ENCODE measurements at places on chromosomes 6 and 20. TPM values are rescaled to one million over a fixed set of nuclear protein-coding genes. Genes with fewer than 3 reads are reported as not detected.

The C20orf96 gene
- total RNA-seq = 1.6 TPM

DNA sequence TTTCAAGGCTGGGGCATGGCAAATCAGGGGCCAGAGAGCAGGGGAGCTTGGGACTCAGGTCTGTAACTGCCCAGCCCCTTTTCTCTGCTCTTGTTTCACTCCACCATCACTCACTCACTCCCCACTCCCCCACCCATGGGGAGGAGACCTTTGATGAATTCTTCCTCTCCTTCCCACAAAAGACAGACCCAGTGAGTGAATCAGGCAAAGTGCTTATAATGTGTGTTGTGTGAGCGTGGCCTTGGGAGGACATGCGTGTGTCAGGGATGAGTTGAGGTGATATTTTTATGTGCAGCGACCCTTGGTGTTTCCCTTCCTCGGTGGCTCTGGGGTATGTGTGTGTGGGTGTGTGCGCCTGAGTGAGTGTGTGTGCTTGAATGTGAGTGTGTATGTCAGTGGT, 1.0 kb upstream of the CUL9 start:
- DNase-seq = no peak

- DNase-seq = no peak
Observed at GRCh38 chr6:154488802-154489437, 21.6 kb downstream of the CNKSR3 start.

The CCN6 gene
- total RNA-seq = not detected

DNA sequence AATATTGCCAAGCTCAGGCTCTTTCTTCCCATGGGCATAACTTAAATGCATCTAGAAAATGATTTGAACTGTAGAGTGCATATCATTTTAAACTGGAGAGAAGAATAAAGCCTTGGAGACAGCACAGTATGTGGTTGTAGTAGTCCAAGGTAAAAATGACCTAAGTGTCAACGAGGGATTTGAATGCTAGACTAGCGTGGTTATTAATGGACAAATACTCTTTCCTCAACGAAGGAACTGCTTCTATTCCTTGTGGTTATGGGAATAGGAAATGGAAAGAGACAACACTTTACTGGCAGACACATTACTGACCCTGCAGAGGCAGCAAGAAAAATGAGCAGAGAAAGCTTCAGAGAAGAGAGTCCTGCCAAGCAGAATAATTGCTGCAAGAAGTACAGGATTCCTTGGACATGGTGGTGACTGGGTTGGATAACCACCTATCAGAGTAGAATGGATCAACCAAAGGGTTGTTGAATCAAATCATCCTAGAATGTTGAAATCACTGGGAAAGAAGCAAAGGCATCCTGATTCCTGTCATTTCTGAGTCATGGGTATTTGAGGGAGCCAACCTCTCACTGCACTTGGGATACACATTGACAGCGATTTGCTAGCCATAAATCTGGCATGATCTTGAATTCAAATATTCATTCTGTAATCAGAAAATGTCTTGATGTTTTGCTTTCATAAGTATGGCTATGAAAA, 258.1 kb upstream of the EPHA7 start:
- DNase-seq = no peak

DNA sequence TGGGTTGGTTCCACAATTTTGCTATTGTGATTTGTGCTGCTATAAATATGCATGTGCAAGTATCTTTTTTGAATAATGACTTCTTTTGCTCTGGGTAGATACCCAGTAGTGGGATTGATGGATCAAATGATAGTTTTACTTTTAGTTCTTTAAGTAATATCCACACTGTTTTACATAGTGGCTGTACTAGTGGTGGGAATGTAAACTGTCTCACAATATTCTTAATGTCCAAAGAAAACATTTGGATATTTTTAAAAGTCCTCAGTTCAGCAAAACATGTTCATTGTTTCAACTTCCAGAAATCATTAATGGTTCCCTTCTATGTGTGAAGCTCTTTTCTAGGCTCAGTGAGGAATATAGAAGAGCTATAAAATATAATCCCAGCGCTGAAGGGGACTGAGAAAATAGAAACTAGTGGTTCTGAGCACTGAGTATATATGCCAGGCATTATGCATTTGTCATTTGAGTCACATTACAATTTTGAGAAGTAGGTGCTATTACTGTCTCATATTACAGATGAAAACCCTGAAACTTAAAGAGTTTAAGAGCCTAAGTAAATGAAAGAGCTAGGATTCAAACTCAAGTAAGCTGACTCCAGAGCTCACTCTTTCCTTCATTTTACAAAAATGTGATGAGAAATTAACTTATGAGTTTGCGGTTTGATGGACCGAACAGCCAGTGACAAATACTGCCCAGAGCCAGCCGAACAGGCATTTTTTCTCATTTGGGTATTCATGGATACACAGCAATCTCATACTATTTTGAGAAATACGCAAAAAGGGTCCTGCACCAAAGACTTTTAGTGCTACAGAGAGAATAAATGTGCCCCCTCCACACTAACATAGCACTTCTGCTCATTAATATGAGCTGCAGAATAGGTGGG, 250.1 kb downstream of the TBX18 start:
- no peak for DNase-seq

The DDO gene
- 2.3 TPM for total RNA-seq

- no peak for DNase-seq
Observed at GRCh38 chr6:53493635-53494025, 51.3 kb downstream of the GCLC start.

The CST5 gene
- 0.26 TPM for total RNA-seq

The ZSCAN23 gene
- total RNA-seq = 1.9 TPM

The ID4 gene
- 31.9 TPM for total RNA-seq

GRCh38 chr6:145669627-145670034, 65.7 kb downstream of the EPM2A start:
- DNase-seq = no peak

DNA sequence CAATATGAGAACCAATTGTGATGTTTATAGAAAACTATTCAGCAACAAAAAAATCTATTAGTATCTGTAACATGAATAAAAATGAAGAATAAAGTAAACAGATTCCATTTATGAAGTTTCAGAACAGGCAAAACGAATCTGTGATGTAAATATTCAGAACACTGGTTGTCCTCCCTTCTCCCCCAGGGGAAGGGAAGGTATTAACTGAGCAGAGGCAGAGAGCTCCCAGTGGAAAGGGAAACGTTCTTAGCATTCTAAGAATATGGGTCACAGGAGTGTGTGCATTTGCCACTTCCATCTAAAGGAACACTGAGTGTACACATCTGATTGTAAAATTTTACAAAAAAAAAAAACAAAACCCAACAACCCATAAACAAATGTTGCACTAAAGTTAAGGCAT, 23.1 kb downstream of the SPAG4 start:
- no peak for DNase-seq

The GRM1 gene
- total RNA-seq = 0.26 TPM

The FKBP1A gene
- total RNA-seq = 227 TPM

The PRDM13 gene
- 2.6 TPM for total RNA-seq

GRCh38 chr20:40704828-40705227, 15.8 kb upstream of the MAFB start:
- peak; percentile 10 for DNase-seq

DNA sequence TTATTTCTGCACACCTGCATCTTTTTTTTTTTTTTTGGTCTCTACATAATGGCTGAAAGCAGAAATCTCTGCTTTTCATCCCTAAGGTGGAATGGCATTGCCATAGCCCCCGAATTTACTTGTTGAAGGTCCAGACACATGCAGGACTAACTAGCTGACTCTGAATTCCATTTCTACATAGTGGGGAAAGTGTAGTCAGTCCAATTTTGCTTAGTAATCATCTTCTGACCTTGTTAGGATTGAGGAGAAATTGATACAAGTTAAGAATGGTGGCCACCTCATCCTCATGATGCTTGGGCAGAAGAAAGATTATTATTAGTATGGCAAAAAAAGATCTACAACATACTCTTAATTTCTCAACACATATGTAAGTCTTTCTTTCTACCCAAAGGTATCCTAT, 16.4 kb upstream of the FAM83B start:
- DNase-seq = no peak

DNA sequence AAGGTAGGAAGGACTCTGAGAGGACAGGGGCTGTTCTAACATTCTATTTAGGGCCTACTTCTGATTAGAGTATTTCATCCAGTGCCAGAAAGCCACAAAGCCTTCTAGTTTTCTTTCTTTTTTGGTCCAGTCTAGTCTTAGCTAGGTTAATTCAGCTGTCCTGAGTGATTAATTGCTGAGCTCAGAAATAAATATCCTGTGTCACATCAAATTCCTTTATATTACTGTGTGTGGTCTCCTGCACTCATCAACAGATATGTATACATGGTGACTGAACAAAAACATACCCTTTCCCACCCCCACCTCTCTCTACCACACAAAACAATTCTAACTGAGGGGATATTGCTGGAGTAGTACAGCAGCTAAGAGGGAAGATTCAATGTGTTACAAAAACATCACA, 601.5 kb upstream of the NRSN1 start:
- no peak for DNase-seq

GRCh38 chr6:100479179-100480035, 14.7 kb upstream of the SIM1 start:
- peak; percentile 62 for DNase-seq

The CDH22 gene
- total RNA-seq = not detected

DNA sequence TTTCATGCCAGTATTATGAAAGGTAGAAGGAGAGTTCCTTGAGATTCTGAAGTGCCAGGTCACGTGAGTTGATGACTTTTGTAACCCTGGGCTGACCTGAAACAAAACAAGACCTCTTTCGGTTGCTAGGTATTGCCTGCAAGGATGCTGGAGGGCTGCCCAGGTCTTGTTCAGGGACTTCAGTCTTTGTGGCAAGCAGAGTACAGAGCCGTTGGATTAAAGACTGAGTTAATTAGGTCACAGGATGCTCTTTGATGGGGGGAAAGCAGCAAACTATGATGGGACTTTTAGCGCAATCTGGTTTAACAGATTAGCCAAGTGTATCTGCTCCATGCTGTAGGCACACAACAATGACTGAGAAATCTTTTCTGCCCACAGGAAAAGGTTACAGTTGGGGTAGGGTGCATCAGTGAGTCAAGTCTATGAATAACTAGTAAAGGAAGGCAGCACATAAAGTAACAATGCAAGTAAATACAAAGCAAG, 12.8 kb upstream of the ELOVL5 start:
- no peak for DNase-seq

DNA sequence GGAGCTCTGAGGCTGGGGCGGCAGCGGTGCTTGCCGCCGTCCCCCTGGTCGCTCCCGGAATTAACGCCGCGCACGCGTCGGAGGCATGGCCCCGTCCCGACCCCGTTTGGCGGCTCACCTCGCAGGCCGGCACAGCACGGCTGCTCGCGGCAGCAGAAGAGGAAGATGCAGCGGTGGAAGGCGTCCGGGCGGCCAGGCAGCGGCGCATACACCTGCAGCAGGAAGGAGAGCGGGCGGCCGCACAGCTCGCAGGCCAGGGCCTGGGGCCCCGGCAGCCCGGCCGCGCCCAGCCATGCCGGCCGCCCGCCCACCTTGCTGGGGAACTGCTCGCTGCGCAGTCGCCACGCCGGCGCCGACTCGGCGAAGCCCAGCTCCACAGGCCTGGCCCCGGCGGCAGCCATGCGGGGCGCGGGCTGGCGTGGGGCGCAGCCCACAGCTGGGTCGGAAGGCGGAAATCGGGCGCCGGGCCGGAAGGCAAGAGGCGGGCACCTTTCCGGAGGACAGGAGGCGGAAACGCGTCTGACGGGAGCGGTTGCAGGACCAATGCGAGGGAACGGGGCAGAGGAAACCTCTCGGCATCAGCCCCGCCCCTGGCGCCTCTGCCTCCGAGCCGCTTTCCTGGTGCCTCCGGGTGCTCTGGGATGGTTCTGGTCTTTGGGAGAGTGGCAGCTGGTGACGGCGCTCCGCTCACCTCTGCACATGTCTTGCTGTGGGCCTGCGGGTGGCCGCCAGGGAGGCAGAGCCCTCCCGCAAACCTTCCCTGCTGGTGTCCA, at the start of gene PDCD2:
TSS of gene PDCD2 (minus strand) at position 457 of the 773 bp plus-strand sequence. CDS start at position 401, 56 bp downstream.
- peak; percentile 90 for DNase-seq

DNA sequence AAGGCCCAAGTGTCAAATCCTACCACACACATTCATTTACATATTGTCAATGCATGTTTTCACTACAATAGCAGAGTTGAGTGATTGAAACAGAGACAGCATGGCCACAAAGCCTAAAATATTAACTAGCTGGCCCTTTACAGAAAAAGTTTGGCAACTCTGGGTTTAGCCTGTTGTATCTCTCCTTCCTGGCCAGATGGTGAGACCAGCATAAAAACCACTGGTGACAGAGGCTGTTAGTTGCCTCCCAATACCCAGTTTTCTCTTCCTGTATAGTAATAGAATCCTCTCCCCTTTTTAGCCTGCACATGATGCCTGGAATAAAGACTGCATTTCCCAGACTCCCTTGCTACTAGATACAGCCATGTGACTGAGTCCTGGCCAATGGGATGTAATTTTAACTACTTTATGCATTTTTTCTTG, 100.0 kb upstream of the TAB2 start:
- DNase-seq = peak; percentile 20

The PAK5 gene
- not detected for total RNA-seq

The EBF4 gene
- total RNA-seq = 2.0 TPM

The RIPOR2 gene
- total RNA-seq = 7.4 TPM

GRCh38 chr20:57573894-57574293, 13.0 kb downstream of the PCK1 start:
- DNase-seq = no peak

The SNAI1 gene
- total RNA-seq = 0.40 TPM

DNA sequence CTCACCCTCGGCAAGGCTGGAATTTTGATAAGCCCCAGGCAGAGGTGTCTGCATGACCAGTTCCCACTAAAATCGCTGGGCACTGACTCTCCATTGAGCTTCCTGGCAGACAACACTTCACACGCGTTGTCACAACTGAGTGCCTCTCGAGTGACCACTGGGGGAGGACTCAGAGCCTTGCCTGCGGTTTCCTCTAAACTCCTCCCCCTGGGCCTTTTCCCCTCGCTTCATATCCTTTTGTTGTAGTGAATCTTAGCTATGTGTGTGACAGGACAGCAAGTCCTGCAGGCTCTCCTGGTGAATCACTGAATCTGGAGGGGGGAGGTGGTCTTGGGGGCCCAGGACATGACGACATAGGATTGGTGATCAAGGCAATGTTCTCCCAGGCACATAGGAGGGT, 670.8 kb downstream of the PRKN start:
- no peak for DNase-seq

- no peak for DNase-seq
Observed at GRCh38 chr20:35893942-35894341, 60.4 kb downstream of the SCAND1 start.

- no peak for DNase-seq
Observed at GRCh38 chr6:38460186-38460585, 179.5 kb downstream of the BTBD9 start.

The AARS2 gene
- total RNA-seq = 21.7 TPM

The EXOC2 gene
- 69.1 TPM for total RNA-seq

GRCh38 chr6:149834513-149835481, 29.4 kb downstream of the LRP11 start:
- DNase-seq = peak; percentile 73

GRCh38 chr6:56699066-56699654, 56.5 kb upstream of the DST start:
- peak; percentile 50 for DNase-seq

DNA sequence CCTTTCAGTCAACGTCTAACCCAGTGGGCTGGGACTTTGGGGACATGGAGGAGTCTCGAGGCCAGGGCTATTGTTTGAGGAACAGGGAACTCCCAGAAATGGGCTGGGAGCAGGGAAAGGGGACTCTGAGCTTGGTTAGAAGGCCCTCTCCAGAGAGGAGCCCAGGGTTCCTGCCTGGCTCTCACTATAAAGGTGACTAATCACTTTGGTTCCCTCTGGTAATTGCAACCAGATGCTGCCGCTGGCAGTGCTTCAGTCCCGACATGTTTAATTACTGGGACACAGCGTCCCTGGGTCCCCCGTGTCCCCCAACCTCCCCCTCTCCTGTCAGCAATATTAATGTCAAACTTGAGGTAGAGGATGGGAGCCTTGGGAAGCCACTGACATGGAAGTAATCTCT, 5.0 kb upstream of the GDF5 start:
- DNase-seq = no peak

All from SK-MEL-5 (cell line).